ENCODE measurements at places on chromosomes 7 and 10.
A peak's percentile ranks its signal among the peaks of the same experiment; 100 is the strongest.

GRCh38 chr10:117884093-117884492, 162.6 kb downstream of the RAB11FIP2 start:
- DNase-seq: no peak

GRCh38 chr7:47461161-47461560, 120.8 kb downstream of the TNS3 start:
- DNase-seq: no peak

DNA sequence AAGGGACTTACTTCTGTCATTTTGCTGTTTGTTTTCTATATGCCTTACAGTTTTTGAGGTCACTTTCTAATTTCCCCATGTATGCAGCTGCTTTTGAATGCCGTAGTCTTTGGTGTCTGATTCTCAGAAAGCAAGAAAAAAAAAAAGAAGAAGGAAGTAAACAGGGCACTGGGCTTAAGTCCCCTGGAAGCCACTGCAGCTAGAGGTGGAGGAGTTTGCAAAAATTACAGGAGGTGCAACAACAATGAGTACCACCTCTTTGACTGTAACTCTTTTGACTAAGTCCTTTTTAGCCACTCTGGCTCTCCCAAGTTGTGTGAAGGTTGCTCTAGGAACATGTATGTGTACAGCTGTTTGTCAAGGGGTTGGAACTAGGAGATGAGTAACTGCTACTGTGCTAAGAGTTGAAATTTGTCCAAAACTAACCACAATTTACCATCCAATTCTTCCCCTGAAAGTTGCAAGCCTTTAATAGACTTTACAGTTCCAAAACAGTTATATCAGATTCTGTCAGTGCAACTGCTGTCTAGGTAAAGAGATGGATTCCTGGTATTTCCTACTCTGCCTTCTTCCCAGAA, 588.0 kb upstream of the LRRN3 start:
- no peak for DNase-seq

GRCh38 chr10:3030765-3031164, 36.6 kb upstream of the PFKP start:
- DNase-seq: no peak

- DNase-seq: no peak
These were observed 9.0 kb downstream of the CYP2W1 start for GRCh38 chr7:991729-992656.

- DNase-seq: no peak
These were observed 167.3 kb upstream of the KLF14 start for GRCh38 chr7:130901209-130901783.

GRCh38 chr7:2360796-2361195, 6.2 kb downstream of the EIF3B start:
- DNase-seq: no peak

- peak; percentile 2 for DNase-seq
These were observed 74.4 kb upstream of the RSU1 start for GRCh38 chr10:16891375-16892313.

GRCh38 chr10:23157691-23158369, 34.3 kb upstream of the PTF1A start:
- DNase-seq: no peak

GRCh38 chr7:142571581-142571980, 177.7 kb upstream of the PRSS1 start:
- no peak for DNase-seq

- no peak for DNase-seq
These were observed 28.7 kb downstream of the NET1 start for GRCh38 chr10:5441106-5441505.

DNA sequence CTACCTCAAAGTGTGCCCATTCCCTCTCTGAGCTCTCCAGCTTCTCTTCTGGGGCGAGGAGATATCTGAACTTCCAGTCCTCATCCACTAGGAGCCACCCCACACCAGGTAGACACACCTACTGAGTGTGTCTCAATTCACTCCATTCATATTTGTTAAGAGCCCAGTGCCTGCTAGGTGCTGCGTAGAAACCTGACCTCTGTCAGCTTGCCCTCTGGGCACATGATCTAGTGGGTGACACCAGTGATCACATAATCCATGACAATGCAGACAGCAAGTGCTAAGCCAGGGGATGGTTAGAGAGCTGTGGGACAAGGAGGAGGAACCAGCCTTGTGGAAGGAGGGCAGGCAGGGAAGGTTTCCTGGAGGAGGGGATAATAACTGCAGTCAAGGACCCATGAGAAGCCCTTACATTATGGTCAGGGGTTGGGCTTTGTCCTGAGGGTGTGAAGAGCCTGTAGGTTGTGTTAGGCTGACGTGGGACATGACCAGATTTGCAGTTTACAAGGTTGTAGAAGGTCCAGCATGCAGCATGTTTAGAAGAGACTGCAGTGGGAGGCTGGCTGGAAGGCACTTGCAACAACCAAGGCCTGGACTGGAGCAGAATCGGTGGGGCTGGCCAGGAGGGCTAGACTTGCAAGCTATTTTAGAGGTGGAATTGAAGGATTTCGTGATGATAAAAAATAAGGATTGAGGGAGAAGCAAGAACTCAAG, 81.8 kb downstream of the COL13A1 start:
- DNase-seq: no peak

DNA sequence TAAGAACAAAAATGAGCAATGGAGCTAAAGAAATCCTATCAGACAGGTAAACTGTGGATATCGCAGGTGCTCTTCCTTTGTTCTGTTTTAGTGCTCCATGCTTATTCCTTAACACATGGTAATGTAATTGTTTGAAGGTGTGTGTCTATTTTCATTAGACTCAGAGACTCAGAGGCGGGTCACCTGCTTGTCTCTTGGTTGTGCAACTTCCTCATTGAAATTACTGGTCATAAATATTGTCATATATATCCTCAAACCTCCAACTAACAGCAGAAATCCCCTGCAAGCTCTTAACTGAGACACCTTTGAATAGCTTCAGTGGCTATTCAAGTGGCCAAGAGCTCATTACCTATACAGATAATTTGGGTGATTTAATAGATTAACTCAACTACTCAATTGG, 177.2 kb downstream of the PTN start:
- no peak for DNase-seq

GRCh38 chr7:143104759-143105158, 27.1 kb upstream of the PIP start:
- no peak for DNase-seq

GRCh38 chr7:126450269-126450671, 802.5 kb downstream of the GRM8 start:
- DNase-seq: no peak

GRCh38 chr7:70680743-70681468, 451.0 kb upstream of the GALNT17 start:
- no peak for DNase-seq

- no peak for DNase-seq
These were observed 83.6 kb upstream of the TMEM106B start for GRCh38 chr7:12127455-12127854.

DNA sequence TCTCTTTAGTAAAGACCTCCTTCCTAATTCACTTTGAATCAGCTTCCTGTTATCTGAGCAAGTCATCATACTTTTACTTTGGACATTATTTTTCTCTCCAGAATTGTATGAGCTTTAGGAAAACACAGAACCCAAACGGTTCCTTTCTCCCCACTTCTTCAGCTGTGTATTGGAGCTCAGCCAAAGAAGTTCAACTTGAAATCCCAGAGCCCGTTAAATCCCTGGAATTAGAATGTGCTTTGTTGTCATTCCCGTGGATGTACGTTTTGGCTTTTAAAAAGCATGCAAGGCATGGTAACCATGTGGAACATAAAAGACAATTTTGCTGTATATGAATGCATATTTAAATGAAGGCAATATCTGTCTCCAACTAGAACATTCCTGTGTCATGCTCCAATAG, 46.6 kb downstream of the AGMO start:
- DNase-seq: no peak

DNA sequence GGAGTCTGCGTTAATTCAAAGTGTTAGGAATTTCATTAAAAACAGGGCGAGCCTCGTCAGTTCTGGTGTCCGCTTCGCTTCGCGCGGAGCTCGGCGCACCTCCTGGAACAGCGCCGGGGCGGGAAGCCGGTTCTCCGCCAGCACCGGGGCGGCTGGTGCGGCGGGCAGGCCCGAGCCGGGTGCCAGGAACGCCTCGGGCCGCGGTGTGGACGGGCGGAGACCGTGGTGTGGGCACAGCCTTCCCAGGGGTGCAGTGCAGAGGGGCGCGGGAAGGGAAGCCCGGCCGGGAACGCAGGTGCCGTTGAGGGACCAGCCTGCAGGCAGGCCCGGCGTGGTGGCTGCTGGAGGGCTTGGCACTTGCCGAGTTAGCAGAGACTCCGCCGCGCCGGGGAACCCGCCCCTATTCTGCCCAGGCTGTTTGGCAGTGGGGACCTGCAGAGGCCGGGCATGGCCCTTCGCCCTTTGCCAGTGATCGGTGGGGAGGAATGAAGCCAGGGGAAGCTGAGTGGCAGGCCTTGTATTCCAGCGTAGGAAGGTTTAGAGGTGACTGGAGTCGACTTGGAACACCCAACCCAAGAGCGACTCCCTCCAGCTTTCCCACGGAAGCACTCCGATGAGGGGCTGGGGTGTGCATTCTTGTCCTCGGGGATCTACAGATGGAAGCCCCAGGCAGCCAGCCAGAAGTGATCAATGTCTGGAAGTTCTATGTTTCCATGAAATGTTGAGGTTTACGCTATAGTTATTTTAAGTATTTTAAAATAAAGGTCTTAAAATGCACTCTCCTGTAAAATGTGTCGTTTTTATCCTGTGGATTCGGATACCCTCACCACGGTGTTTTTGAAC, 945 bp upstream of the RHEB start:
- no peak for DNase-seq

- no peak for DNase-seq
These were observed 32.9 kb downstream of the WIPI2 start for GRCh38 chr7:5222841-5223411.

DNA sequence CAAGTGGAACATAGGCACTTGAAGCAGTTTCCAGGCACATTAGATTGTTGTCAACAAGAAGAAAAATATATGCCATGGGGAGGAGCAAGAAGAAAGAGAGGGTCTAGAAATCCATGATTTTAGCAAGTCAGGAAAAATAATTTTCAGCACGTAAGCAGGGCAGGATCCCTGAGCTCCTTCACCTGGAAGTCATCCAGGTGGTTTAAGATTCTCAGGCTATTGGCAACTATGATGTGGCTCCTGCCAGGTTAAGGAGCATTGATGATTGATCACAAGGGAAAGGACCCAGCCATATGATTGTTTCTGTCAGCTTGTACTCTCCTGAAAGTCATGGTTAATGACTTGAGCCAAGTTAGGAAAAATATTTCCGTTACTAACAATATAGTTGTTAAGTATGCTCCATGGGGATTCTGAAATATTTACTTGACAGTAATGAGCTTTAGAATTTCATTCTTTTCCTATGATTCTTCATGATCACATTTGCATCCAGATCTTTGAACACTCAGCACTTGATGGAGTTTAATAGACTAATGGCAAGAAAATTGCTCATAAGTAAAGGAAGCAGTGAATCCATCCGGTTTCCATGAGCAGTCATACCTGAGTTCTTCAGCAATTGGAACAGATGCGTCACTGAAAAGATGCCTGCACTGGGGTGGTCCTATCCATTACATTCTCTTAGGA, 209.1 kb downstream of the BICC1 start:
- DNase-seq: no peak

DNA sequence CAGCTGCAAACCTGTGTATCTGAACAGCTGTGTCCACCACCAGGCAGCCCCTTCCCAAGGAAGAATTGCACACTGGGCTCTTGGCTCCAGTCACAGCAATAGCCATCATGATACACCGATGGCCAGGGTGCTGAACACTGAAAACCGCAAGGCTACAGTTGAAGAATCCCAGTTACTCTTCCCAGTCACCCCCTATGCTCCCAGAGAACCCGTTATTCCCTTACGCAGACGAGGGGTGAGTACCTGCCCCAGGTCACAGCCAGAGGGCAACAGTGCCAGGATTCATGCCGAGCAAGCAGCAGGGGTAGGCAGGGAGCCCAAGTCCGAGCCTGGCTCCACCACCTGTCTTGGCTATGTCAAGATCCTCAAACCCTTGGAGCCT, 57.8 kb downstream of the RASGEF1A start:
- DNase-seq: no peak

GRCh38 chr10:29926693-29927048, 132.7 kb downstream of the JCAD start:
- DNase-seq: no peak

GRCh38 chr10:102065561-102066398, 631 bp downstream of the HPS6 start:
- no peak for DNase-seq

DNA sequence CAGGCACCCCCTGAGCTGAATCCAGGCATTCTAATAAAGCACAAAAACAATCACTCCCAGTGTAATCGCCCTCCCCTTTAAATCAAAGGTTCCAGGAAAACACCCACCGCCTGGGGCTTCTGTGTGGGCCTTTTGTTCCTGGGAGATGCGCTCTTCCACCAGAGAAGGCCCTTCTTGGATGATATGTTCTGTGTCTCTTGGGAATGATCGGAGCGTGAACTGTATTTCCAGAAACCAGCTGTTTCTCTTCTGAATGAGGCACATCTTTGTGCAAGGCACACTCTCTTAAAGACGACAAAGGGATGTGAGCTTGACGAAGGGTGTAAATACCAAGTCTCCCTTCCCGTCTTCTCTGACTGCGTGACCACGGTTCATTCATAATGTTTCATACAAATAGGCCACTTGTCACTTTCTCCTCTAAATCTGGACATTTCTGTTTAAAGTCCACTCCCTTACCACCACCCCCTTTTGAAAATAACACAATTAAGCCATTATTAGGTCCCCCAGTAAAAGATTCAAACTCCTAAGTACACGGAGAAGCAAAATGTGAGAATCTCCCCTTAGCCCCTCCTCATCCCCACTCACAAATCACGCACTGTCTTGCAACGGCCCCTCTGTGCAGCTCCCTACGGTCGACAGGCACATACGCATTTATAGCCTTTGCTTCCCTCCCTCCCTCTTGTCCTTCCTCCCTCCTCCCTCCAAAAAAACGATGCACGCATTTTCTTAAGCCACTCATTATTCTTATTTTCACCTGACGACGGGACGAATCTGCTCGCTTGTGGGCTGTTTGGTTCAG, 45.6 kb upstream of the ENO4 start:
- no peak for DNase-seq

DNA sequence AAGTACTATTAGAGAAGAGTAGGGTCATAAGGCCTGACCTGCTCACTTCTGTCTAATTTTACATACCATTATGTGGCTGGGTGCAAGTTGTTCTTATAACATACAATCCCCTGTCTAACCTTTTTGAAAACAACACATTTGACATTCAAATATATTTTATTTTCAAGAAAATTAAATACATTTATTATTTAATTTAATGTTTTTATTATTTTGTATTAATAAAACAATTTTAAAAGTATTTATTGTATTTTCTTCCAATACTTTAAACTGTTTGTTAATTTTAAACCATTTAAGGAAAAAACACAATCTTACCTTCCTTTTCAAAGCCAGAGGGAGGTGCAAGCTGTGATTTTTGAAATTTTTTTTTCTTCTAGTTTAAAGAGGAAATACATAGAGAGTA, 232.8 kb downstream of the KCND2 start:
- DNase-seq: no peak

DNA sequence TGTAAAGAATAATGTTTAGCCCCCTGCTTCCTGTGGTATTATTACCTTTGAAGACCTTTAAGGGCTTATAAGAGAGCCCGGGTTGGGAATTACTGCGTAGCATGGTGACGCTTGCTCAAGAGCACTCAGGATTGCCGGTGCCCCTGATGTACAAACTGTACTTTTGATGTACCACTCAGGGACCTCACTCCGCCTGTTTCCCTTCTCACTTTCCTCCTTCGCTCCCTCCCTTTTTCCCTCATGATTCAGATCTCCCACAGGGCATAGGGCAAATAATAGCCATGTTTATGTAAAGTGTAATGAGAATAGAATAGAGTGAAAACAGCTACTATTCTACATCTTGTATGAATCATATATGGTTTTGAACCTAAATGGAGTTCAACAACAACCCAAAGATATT, 77.8 kb upstream of the PDCD4 start:
- DNase-seq: no peak

GRCh38 chr7:21671859-21672258, 129.0 kb downstream of the DNAH11 start:
- no peak for DNase-seq
